Smooth muscle cell of the coronary artery (primary cell): ENCODE measurements at places on chromosomes 2 and 18. TPM values are rescaled to one million over a fixed set of nuclear protein-coding genes. Genes with fewer than 3 reads are reported as not detected.

FAM237A gene
- not detected in 2 replicates for total RNA-seq

COLEC12 gene
- 49.6 and 58.5 TPM in 2 replicates for total RNA-seq

ITGB6 gene
- total RNA-seq: 0.15 TPM in 1 of 2 replicates, not detected in the other

IL1RL2 gene
- total RNA-seq: 0.38 and 4.3 TPM in 2 replicates

LCT gene
- under 0.01 TPM in 1 of 2 replicates, not detected in the other for total RNA-seq

FAHD2B gene
- 5.5 and 6.9 TPM in 2 replicates for total RNA-seq

LYG2 gene
- not detected in 2 replicates for total RNA-seq

ADCYAP1 gene
- total RNA-seq: under 0.01 TPM in 1 of 2 replicates, not detected in the other

NEB gene
- total RNA-seq: 0.08 and 0.94 TPM in 2 replicates

APCDD1 gene
- 0.15 and 10.5 TPM in 2 replicates for total RNA-seq

NAB1 gene
- 31.3 and 39.7 TPM in 2 replicates for total RNA-seq

KCNE4 gene
- 0.38 and 15.8 TPM in 2 replicates for total RNA-seq
